ENCODE measurements at places on chromosomes 2 and 18.

DNA sequence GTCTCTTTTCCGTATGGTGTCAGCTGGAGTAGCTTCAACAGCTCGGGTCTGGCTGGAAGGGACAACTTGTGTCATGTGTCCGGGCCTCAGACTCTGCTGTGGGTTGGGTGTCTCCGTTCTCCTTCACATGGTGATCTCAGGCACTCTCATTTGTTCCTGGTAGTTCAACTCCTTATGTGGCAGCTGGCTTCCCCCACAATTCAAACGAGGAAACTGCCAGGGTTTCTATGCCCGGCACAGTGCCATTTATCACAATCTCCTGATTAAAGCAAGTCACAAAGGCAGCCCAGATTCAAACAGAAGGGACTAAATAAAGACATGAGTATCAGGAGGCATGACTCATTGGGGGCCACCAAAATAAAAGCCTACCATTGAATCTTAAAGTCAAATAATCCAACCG, 22.7 kb downstream of the MRO start:
- no peak for DNase-seq

DNA sequence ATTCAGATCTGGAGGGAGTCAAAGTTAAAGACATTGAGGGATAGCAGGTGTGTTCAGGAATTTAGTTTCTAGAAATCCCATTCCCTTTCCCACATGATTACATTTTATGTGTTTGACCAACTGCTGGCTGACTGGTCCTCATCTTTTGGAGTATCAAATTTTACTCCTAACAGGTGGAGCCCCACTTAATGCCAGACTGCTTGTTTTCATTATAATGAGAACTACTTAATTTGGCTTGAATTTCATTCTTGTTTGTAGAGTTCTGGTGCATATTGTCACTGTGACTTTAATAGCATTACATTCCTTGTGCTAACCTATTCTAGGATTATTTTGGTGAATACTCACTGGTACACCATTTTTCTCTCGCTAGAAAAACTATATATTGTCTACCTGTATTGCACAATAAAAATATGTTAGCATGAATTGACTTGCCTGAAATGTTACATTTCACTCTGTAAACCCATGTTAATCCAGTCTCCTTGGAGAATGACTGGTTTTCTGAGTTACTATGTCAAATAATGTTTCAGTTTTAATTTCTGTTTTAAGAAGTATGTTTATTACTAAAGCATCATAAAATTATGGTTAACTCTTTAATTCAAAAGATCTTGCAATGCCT, 98.2 kb downstream of the TANC1 start:
- no peak for DNase-seq

DNA sequence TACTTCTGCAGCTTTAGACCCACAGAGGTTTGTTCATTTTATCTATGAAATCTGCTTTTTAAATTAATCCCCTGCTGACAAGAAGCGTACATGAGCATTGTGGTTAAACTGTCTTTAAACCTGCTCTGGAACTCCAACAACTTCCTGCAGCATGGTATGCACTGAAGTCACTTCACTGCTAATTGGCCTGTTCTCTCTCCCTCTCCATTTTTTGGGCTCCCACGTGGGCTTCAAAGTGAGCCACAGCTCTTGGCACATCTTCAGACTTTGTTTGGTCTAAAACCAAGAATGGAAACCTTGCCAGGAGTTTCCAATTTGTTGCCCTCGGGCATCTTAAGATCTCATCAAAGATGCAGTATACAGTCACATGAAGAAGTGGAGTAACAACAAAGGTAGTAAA, 311.4 kb downstream of the LRRTM1 start:
- DNase-seq: no peak

- DNase-seq: no peak
Observed at GRCh38 chr2:166627893-166628292, 133.8 kb upstream of the SCN7A start.

DNA sequence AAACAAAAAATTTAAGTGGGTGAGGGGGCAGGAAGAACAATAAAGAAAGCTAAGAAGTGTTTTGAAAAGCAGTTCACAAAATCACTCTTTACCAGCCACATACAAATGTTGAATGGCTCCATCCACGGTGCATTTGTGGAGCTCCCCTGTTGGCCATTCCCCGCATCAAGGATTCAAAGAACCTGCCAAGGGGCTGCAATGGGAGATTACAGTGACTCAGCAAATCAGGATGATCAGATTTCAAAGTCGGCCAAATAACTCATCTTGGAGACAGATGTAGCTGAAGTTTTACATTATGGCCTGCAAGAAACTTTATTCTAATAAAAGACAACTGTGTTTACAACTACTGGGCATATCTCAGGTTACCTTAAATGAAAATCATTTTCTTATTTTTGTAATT, 26.9 kb downstream of the COL4A3 start:
- no peak for DNase-seq

DNA sequence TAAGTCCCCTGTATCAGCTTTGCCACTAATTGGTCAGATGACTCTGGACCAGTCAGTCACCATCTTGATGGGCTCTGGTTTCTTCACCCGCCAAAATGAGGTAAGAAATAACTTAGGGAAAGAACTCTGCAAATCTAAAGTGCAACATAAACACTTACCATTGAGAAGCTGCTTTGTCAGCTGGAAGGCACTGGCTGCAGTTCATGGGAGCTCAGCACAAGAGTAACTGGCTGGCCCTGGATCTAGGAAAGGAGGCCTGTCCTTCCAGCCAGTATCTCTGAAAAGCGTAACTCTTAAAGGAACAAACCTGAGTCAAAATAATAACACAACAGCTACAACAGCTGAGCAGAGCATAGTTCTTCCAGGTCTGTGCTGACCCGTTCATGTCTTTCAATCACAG, 123.9 kb downstream of the CACNB4 start:
- no peak for DNase-seq

DNA sequence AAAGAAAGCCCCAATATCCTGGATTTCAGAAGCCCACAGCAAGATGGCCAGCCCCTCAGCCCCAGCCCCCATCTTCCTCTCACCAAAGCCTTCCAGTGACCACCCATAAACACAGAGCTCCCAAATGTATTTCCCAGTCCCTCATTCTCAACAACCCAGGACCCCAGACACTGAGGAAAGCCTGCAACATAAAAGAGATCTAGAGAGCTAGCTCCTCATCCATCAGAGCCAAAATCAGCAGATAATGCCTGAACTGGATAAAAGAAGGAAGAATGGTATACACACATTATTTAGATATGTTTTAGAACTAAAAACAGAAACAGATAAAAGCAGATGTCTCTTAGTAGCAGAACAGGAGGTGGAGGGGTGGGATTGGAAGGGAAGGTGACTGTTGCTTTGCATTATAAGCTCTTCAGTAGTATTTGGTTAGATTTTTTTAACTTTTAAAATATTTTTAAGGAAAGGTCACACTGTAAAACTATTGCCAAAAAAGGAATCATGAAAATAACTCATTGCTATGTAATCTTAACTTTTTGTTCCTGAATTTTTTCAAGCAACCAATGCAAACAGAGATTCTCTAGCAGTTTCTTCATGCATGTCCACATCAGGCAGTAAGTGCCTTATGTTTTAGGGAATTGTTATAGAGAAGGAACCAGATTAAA, 144.2 kb upstream of the PKDCC start:
- no peak for DNase-seq

DNA sequence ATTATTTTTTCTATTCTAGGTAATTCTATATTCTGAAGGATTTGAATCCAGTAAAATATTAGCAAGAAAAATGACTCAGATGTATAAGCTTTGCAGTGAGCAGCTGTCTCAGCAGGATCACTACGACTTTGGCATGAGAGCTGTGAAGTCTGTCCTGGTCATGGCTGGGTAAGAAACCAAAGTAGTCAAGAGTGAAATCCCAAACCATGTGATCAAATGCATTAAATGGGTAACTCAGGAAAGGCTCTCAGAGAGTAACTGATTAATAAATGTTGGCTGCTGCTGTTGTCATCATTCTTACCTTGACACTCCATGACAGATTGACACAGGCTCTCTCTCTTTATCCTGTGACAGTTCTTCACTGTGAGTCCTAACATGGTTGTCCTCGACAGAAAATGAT, 124.1 kb downstream of the DNAH6 start:
- no peak for DNase-seq

GRCh38 chr2:191311627-191312026, 66.4 kb downstream of the MYO1B start:
- DNase-seq: no peak

GRCh38 chr2:127575185-127575765, 39.8 kb downstream of the MYO7B start:
- no peak for DNase-seq

- DNase-seq: no peak
Observed at GRCh38 chr2:241451840-241452506, 56.4 kb downstream of the STK25 start.

DNA sequence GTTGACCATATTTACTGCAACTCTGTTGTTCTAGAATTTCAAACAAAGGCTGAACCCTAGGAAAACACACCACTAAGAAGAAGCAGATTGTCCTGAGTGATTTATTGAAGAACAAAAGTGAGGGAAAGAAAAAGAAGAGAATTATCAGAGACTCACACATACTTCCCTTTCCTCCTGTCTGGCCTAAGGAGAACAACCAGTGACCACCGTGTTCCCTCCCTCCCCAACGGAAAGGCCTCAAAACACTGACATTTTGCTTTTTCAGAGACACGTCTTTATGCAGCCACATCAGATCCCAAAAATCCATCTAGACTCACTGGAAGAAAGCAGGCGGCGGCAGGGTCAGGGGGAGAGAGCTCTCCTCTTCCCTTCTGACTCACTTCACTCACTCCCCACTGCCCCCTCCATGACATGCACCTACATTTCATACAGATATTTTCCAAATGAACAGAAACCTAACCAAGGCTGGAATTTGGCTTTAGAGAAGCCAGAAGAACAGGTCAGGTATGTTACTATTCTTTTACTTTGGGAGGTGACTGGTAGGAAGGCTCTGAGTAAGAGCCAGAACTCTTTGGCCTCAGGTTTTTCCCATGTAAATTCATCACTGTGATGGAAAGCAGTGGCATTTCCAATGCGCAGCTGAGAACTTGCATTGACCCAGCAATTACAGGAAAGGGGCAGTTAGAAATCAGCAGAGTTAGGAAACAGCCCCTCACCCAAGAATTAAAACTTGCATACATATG, 169.9 kb downstream of the BCL11A start:
- DNase-seq: no peak

- no peak for DNase-seq
Observed at GRCh38 chr2:53006980-53007379, 760.6 kb upstream of the CHAC2 start.

GRCh38 chr2:119083416-119083815, 75.1 kb downstream of the C1QL2 start:
- DNase-seq: no peak

DNA sequence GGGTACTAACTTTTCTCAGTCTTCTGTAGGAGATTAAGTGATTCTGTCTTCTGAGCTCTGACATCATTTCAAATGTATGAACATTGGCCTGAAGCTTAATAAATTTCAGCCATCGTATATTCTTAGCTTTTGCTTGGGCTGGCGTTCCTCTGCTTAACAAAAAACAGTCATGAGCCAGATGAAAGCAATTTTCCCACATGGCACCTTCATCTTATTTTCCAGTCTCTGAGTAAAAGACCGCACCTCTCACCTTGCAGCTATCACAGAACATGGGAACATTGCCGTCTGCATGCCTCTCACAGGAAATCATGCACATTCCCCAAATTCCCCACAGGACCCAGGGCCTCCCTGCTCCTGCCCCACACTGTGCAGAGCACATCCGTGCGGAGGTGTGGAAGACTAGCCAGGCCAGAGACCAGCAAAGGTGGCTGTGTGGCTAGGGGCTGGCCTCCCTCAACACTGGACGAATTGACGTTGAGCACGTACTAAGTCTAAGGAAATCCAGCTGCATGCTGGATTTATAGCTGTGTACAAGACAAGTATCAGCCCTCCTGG, 531.8 kb upstream of the ID2 start:
- no peak for DNase-seq

- no peak for DNase-seq
Observed at GRCh38 chr2:159131914-159132281, 154.6 kb downstream of the WDSUB1 start.

- DNase-seq: no peak
Observed at GRCh38 chr2:98517636-98518035, 73.0 kb downstream of the INPP4A start.

- DNase-seq: peak; percentile 54
Observed at GRCh38 chr2:128372621-128373341, 54.1 kb upstream of the HS6ST1 start.

DNA sequence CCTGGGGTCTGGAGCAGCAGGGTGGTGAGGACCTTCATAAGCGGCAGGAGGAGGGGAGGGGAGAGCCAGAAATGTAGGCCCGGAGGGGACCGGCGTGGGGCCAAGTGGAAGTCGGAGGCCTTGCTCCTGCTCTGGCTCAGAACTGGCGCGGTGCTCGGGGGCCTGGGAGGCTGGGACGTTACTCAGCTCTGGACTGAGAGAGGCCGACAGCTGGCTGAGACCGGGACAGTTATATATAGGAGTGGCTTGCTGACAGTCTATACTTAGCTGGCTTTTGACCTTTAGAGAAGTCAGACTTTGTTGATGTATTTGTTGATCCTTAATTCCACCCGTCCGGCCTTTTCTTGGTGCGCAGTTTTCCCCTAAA, 15.7 kb downstream of the IGFBP5 start:
- DNase-seq: no peak

GRCh38 chr2:231926761-231927565, 767 bp upstream of the NPPC start:
- DNase-seq: no peak

GRCh38 chr2:86201671-86202335, 2.5 kb downstream of the MRPL35 start:
- no peak for DNase-seq

DNA sequence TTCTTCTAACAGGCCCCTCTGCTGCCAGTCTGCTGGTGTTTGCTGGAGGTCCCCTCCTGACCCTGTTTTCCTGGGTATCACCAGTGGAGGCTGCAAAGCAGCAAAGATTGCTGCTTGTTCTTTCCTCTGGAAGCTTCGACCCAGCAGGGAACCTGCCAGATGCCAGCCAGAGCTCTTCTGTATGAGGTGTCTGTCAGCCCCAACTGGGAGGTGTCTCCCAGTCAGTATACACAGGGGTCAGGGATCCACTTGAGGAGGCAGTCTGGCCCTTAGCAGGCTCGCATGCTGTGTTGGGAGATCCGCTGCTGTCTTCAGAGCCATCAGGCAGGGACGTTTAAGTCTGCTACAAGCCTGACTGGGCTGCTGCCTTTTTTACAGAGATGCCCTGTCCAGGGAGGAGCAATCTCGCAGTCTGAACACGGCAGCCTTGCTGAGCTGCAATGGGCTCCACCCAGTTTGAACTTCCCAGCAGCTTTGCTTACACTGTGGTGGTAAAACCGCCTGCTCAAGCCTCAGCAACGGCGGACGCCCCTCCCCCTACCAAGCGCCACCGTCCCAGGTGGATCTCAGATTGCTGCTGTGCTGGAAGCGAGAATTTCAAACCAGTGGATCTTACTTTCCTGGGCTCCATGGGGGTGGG, 29.9 kb downstream of the CHCHD5 start:
- DNase-seq: no peak

- no peak for DNase-seq
Observed at GRCh38 chr2:193894081-193894480, 1699.3 kb upstream of the TMEFF2 start.

GRCh38 chr2:44802777-44803424, 138.6 kb upstream of the SIX3 start:
- no peak for DNase-seq

Data from CD4-positive, alpha-beta T cell (primary cell).